Epithelial cell of proximal tubule (primary cell): ENCODE measurements at places on chromosomes 11 and 22. TPM values are rescaled to one million over a fixed set of nuclear protein-coding genes. Genes with fewer than 3 reads are reported as not detected.

DNA sequence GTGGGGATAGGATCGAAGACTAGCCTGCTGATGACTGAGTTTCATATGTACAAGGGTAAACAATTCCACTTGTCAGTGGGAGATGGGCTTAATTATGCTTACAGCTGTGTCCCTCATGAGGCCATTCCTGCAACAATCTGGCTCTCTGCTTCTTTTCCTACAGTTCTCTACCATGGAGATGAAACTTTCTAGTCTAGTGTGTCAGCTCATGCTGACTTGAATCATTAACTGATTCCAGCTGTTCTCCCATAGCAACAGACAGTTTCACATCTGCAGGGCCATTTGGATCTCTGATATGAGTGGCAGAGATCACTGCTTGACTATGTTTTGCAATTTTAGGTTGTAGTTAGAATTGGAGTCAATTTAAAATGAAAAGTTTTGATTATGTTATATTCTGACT, 1251.7 kb upstream of the RAG2 start:
- no peak for DNase-seq

DNA sequence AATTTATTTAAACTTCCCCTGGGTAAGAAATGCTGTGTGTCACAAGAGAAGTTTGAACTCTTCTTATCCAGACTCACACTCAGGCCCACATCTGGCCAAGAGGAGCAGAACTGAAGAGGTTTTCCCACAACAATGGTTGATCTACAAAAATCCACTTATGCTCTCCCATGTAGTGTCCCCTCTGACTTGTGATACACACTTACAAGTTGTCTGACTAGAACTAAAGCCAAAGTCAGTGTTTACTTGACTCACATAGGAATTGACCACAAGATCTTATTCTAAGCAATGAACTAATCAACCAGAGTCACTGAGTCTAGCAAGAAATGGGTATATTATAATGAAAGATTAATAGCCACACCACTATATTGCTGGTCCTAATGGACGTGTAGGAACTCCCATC, 133.0 kb downstream of the ATG16L2 start:
- no peak for DNase-seq

DNA sequence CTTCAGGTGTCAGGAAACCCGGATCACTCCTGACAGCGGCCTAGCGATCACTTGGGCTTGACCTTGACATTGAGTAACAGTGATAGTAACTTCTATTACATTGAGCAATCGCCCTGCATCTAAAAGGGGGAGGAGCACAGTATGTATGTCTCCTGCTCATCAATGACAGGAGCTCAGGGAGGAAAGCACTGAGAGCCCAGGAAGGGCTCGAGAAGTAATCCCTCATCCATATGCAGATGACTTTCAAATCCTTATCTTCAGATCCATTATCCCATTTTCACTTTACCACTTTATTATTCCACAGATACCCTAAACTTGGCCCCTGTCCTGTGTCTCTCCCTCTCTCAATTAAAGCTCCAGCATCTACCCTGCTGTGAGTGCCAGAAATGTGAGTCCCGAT, 47.8 kb downstream of the ABTB2 start:
- DNase-seq = no peak

- no peak for DNase-seq
Observed at GRCh38 chr11:125626288-125626950, 1.5 kb downstream of the CHEK1 start.

DNA sequence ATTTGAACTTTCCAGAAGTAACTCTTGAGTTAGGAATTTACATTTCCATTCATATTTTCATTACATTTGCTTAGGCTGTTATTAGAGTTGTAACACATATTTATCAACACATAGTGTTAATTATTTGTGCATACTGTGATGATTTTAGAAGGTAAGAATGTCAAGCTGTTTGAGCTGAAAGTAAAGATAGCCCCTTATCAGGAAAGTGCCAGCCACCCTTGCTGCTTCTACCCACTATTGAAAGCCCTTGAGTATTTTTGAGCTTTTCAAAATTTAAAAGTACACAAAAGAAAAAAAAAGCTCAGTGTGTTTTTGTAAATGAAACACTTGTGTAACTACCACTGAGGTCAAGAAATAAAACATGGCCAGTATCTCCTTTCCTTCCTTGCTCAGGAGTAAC, 8.0 kb downstream of the APLP2 start:
- no peak for DNase-seq

DNA sequence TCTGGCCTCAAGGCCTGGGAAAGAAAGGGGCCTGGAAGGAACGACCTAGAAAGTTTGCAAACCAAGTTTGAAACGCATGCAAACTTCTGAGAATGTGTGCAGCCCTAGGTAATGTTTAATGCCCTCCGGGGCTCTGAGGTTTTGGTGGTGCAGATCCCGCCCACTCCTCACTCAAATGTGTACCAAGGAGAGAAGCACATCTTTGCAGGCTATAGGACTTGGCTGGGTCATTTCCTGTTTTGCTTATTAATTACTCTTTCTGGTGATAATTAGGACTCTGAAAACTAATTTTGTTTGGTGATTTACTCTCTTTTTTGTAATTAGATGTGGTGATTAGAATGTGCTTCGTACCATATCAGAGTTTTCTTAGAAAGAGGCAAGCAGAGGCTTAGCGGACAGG, 625.9 kb upstream of the CADM1 start:
- no peak for DNase-seq

GRCh38 chr22:49869845-49870712, 16.4 kb downstream of the ZBED4 start:
- no peak for DNase-seq

DNA sequence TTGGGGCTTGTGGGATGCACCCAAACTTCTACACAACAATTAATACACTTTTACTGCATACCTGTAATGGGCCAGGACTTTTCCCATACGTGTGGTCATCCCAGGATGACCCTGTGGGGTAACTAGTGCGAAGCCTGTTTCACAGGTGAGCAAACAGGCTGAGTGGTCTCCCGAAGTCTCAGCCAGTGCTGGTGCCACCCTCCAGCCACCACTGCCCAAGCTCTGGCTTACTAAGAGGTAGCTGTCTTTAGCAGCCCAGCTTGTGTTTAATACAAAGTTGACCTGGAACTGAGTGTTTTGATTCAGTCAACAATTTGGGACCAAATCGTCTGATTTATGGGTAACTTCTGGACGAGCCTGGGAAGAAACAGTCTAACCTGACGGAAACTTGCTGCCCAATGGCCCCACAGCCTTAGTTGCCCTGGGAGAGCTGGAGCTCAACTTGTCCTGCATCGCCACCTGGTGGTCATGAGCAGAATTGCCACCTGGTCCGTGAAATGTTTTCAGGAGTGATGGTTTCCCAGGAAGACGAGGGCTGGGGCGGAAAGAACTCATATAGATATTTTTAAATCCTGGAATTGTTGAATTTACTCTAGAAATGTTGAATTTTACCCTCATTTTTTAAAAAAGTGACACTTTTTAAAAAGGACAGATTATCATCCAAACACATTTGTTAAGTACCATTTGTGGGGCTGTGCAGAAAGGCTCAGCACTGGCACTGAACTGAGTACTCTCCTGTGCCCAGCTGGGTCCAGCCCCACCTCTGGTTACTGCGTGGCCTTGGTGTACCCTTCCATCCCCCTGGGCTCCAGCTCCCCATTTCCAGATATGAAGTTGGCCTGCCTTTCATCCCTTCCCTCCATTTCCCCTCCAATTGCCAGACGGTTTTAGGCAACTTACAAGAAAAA, 95.5 kb upstream of the PARVA start:
- DNase-seq = peak; percentile 6

GRCh38 chr11:99505316-99505715, 484.6 kb downstream of the CNTN5 start:
- no peak for DNase-seq

DNA sequence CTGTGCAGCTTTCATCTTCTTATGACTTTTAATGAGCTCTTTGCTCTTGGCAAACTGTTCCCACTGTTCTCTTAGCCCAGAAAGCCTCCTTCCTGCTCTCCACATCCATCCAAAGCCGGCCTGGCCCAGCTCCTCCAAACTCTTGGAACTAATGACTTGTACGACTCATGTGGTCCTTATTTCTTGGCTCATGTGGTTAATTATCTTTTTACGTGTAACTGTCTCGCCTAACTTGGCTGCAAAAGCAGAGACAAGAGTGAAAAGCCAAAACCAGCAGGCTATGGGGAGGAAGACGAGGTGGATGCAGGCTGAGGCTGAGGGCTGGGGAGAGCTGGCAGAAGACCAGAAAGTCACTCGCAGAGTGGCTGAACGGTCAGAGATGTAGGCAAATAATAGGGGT, 5.5 kb downstream of the CSNK2A3 start:
- DNase-seq = no peak

GRCh38 chr22:36360011-36360410, 27.8 kb downstream of the MYH9 start:
- no peak for DNase-seq

KLHL22 gene
- total RNA-seq = 18.0 and 21.9 TPM in 2 replicates

OTUB1 gene
- 109 and 204 TPM in 2 replicates for total RNA-seq
